ENCODE measurements at places on chromosomes 13 and 19. TPM values are rescaled to one million over a fixed set of nuclear protein-coding genes. Genes with fewer than 3 reads are reported as not detected.

GRCh38 chr19:5718037-5718578 is 1.8 kb downstream of the LONP1 start:
- ATAC-seq, result no peak

DNA sequence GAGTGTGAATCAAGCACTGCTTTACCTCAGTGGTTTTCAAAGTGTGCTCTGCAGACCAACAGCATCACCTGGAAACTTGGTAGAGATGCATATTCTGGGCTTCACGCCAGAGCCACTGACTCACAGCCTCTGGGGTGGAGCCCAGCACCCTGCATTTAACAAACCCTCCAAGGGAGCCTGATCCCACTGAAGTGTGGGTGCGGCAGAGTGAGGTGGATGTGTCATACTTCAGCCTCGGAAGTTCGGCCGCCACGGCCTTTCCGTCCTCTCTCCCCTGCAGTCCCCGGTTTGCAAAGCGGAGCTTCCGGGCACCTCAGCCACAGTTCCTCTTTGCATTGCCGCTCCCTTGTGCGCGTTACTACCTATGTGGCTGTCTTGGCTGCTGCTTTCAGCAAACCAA is 33.3 kb upstream of the MICU2 start:
- ATAC-seq, result peak; percentile 100

DNA sequence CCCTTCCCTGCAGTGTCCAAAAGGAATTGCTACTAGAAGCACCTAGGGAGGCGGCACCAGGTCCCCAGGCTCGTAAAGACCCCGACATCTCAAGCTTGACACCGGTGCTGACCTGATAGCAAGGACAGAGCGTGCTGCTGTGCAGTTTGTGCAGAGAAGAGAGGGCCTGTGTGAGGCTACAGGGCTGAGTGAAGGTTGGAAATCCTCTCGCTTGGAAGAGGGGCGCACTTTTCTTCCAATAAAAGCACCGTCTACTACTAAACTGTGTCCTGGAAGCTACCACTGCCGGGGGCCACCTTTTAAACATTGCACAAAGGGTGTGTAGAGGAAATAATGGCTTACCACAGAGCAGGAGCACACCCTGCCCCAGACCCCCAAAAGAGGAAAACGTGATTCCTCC is 11.0 kb downstream of the TMEM272 start:
- no peak for ATAC-seq

DNA sequence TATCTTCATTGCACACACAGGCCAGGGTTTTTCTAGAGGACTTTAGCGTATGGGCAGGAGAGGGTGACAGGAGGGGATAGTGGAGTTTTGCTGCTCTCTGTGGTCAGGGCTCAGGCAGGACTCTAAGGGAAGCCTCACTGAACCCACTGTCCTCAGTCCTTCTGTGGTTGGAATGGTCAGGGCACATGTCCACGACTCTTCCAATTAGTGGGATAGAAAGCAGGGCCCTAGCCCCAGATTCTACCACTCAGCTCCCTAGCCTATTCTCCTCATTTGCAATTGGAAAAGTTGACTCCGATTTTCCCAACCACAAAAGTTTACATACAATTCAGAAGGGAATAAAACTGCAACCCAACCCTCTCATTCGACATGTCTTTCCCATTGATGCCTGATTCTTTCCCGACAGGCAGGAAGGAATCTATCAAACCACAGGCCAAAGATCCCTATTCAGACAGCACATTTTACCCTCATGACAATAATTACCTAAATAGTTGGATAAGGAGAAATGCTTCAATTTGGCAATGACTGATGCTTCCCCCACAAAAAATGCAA is 38.2 kb downstream of the TGDS start:
- ATAC-seq, result no peak

- ATAC-seq, result no peak
Measured at GRCh38 chr13:86135856-86136255, 336.6 kb upstream of the SLITRK6 start.

DNA sequence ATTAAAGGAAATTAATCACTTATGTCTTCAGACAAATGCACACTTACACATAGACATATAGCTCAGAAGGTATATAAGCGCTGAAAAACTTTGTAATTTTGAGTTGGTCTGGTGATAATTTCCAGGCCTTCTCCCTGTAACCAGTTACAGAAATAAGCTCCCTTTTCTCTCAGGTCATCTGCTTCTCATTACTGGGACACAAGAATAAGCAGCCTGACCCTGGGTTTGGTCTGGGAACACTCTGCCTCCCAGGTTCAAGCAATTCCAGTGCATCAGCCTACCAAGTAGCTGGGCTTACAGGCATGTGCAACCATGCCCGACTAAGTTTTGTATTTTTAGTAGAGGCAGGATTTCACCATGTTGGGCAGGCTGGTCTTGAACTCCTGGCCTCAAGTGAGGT is 274.5 kb downstream of the LMO7 start:
- no peak for ATAC-seq

The NLRP11 gene
- total RNA-seq, result not detected

The NUCB1 gene
- 104 TPM for total RNA-seq

The NBEA gene
- 1.2 TPM for total RNA-seq

The PRKCG gene
- not detected for total RNA-seq

The DACT3 gene
- total RNA-seq, result 0.32 TPM

The PRSS57 gene
- total RNA-seq, result not detected

The ZIK1 gene
- 1.1 TPM for total RNA-seq

The SMIM44 gene
- total RNA-seq, result not detected

Data from esophagus mucosa (tissue), 1 donor.